ENCODE measurements at places on chromosomes 1 and 21.
A peak's percentile ranks its signal among the peaks of the same experiment; 100 is the strongest.

- DNase-seq: no peak
Observed at GRCh38 chr1:87650306-87650705, 321.6 kb downstream of the LMO4 start.

DNA sequence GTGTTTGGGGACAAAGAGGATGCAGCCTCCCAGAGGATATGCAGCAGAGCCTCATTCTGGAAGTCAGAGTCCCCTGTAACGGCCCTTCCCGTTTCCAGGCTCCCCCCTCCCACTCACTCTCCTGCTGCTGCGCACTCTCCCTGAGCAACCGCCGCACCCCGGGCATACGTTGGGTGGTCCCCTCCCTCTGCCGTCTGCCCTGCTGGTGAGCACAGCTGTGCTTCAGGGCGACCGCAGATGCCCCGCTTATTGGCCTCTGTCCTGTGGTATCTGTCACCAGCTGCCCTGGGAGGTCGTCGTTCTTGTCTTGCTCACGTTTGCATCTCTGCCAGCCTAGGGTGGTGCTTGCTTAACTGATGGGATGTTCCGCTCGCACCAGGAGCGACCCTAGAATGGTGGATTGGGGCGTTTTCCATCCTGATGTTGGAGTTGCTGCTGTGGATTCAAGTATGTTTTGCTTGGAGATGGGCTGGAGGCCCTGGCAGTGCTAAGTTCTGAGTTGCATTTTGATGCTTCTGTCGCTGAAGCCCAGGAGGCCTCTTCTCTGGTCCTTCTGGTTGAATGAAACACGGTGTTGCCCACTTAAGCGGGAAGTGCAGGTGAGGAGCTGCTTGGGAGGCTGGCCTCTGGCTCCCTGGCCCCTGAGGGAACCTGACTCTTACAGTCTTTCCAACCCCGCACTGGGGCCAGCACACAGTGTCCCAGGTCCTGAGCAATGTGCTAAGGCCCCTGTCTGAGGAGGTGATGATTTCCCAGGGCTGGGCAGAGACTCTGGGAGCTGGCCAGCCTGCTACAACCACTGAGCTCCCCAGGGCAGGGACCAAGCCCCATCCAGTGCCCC is 3.2 kb downstream of the TMEM201 start:
- DNase-seq: no peak

- DNase-seq: no peak
Observed at GRCh38 chr1:24928689-24929397, 1.2 kb downstream of the RUNX3 start.

- DNase-seq: no peak
Observed at GRCh38 chr1:231666937-231667608, 40.5 kb downstream of the DISC1 start.

DNA sequence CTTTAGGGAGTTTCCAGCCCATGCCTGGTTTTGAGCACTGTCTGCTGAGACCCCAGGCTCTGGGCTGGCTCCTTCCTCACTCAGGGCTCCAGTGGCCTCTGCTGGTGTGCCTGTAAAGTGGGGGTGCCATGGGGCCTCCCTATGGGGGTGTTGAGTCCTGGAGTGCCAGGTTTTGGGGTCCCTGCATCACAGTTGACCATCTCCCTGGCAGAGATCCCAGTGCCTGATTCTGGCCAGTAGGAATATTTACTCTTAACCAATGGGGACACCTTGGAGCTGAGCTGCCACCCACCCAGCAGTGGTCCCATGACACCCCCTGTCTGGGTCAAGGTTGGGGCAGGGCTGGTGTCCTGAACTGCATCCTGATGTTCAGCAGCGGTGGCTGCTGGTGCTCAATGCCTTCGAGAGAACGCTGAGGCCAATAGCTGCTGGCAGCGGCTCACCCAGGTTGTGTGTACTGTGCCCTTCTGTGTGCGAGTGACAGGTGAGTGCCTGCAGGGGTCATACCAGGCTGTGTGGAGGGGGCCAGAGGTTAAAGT is 9.6 kb upstream of the ZNF669 start:
- DNase-seq: no peak

DNA sequence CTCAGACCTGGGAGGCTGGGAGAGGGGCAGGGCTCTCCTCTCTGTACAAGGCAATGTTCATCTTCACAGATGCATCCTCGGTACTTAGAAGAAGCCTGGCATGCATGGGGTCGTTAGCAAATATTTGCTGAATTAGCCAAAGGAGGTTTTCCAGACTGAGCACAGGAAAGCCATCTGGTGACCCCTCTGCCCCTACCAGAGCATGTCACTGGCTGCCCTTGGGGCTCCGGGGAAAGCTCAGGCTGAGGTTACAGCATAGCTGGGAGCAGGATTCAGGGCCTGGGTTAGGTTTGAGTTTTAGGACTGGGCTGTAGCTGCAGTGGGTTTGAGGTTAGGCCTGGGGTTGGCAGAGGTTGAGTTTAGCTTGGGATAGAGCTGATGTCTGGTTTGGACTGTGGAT is 43.4 kb upstream of the ZBTB40 start:
- DNase-seq: no peak

DNA sequence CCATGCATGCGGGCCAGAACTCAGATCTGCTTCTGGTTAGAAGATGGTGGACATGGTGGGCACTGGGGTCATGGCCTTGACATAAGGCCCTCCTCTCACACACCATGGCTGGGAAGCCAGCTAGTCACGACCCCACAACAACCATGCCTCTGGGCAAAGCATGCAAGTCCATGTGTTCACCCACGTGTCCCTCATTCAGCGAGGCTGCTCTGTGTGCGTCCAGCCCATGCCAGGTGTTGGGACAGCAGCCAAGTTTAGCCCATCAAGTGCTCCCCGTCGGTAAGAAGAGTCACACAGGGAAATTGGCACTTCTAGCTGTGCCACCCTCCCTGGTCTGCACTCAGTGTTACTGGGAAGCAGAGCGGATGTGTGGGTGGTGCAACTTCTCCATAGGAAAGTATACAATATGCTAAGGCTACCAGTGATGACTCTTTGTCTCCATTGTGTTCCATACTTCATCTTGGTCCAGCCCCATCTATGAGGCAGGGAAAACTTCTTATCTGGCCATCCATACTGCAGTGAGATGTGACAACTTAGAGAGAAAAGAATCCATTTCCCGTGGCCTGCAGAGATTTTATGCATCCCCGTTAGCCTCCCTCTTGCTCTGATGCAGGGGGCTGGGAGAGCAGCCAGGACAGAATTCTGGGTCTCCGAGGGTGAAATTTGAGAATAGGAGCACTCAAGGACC is 198.0 kb downstream of the GRIK3 start:
- no peak for DNase-seq

DNA sequence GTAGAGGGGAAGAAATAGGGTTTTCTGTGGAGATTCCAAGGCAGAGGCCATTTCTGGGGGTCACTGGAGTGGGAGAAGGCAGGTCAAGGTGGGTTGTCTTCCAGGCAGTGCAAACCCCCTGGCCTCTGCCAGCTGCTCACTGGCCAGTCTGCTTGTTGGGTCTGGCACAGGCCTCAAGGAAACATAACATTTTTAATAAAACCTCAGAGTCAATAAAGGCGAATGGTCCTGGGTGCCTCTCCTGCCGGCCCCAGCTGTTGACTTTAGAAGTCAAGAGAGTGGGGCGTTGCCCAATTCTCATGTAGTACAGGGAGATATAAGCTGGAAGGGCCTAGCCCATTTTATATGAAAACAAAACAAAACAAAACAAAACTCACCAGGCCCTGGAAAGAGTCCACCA is 36.6 kb downstream of the RUNX3 start:
- DNase-seq: no peak

DNA sequence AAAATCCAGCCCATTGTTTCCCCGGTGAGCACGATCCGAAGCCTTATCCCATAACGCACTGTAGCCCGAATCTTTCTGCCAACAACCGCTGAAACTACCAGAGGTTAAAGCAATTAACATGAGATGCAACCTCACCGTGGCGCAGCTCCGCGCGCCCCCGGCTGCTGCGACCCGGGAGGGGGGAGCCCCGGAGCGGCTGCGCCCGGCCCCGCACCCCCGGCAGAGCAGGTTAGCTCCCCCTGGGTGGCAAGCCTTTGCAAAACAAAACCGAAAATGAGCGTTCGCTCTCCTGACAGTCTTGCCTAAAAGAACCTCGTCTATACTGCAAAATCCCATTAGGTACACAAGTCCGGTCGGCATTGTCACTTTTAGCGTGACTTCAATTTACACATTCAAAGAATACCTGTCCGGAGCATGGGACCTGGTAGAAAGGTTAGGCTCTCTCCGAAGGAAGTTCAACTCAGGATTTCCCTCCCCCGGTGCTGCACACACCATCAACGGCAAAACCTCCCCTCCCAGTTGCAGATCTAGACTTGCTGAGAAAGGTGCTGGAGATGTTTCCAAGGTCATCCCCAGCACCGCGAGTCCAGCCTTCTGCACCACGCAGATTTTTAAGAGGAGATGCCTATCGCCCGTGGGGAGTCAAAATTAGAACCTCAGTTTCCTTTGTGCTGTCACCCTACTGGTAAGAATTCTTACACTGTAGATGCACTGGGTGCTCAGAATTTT is 107.5 kb downstream of the ZNF281 start:
- peak; percentile 21 for DNase-seq

GRCh38 chr1:214066190-214066589 is 78.4 kb downstream of the PROX1 start:
- no peak for DNase-seq

DNA sequence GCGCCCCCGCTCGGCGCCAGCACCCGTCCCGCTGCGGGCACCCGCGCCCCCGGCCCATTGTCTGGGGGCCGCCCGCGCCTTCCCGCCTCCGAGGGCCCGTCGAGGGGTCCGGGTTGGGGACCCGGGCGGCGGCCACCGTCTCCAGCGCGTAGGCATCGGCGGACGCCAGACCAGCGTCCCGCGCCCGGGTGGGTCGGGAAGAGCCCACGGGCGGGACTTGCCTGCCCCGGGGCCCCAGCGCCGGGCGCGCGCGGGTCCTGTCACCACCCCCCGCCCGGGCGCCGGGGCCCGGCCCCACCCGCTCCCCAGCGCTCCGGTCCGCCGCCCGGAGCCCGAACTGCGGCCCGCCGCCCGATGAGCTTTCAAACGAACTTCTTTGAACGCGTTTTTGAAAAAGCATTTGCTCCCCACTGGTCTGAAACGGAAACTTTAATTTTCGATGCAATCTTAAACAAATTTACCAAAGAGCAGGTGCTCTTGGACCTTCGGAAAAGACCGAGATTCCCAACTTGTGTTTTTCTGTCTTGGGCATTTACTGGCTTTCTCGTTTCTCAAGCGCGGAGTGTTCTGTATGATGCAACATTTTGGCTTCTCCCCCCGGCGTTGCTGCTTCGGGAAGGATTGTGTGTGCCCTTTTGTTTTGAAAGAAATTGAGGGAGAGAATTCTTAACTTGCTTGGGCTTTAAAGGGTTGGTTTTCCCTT is 615 bp downstream of the CLIC4 start:
- DNase-seq: peak; percentile 75

GRCh38 chr1:23591460-23592208 is 32.3 kb upstream of the ID3 start:
- DNase-seq: no peak

GRCh38 chr1:36707221-36707620 is 224.5 kb upstream of the CSF3R start:
- no peak for DNase-seq

DNA sequence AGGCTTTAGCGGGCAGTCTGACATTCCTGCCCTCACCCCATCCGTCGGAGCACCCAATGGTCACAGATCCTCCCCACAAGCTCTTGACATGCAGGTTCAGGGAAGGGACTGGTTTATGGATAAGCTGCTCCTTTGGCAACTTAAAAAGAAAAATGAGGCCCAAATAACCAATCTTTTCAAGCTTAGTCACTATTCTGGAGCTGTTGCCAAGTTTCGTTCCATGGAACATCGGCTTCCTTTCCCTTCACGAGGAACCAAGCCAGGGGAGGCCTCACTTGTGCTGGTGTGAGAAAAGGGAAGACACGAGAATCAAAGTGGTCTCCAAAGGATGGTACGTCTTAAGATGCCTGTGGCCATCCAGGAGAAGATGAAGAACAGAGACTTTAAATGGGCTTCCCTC is 46.1 kb upstream of the LPAR3 start:
- peak; percentile 20 for DNase-seq

- peak; percentile 70 for DNase-seq
Observed at GRCh38 chr1:72649991-72650390, 367.7 kb upstream of the NEGR1 start.

DNA sequence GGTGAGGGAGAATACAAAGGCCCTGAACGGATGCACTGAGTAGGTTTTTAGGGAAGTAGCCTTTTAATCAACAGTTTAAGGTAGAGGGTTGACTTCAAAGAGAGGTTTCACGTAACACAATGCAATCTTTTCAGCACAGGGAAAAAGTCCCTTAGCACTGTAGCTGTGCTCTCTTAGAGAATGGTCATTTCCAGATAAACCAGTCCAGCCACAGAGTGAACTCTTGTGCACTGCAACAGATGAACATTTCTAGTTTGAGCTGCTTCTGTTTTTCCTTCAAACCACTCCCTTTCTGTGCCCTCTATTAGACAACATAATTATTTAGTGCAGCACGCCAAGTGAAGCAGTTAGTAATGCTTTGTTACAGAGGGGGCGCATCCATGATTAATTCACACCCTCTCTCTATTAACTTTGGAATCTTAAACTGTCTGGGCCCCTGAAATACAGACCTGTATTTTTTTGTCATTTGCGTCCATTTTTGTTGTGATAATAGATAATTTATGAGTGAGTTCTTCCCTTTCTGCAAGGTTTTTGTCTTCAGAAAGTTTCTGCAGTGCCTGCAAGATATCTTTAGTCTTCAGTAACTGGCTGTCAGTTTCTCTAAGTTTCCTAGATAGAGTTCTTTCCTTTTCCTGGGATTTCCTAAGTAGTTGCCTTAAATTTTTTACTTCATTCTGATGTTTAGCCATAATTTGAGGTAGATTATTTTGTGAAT is 22.9 kb downstream of the LCA5L start:
- no peak for DNase-seq

DNA sequence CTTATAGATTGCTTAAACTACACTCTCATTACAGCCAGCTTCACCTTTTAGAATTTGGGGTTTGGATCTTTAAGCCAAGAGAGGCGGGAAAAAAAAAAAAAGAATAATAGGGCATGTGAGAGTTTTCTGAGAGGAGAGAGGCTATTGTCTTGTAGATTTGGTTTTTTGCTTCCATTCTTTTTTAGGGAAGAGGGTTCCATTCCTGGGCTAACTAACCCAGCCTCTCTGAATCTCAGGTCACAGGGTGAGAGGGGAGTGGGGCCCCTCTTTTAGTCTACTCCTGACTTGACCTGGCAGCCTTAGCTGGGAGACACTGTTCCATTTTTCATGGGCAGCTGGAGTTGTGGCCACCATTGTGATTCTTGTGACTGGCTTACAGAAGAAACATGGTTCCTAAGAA is 24.2 kb downstream of the PBX1 start:
- DNase-seq: no peak

DNA sequence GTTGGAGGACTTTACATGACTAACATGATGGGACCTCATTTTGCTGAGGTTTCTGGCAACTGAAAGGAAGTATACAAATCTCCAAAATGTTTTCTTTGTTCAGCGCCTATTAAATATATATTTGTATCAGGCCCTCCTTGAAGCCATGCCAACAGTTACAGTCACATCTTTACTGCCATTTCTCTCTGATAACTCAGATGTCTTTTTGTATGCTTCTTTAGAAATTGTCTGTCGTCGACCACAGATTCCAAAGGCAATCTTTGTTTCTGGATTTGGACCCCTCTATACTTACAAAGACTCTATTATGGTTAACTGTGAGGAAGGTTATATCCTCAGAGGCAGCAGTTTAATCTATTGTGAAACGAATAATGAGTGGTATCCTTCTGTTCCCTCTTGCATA is 69.4 kb downstream of the C4BPA start:
- DNase-seq: no peak

- DNase-seq: no peak
Observed at GRCh38 chr1:59029411-59030167, 245.7 kb upstream of the JUN start.

- DNase-seq: peak; percentile 41
Observed at GRCh38 chr1:163202833-163203451, at the start of gene RGS5. TSS of gene RGS5 (minus strand) at chr1:163202916. CDS start at chr1:163202835, 81 bp downstream.

- DNase-seq: no peak
Observed at GRCh38 chr1:47367651-47368050, 34.1 kb downstream of the CMPK1 start.
